ENCODE measurements at places on chromosomes 5 and 9. TPM values are rescaled to one million over a fixed set of nuclear protein-coding genes. Genes with fewer than 3 reads are reported as not detected.
A peak's percentile ranks its signal among the peaks of the same experiment; 100 is the strongest.

TRPM6 gene
- total RNA-seq: 0.12 TPM

PTRH1 gene
- 19.6 TPM for total RNA-seq

FBP2 gene
- total RNA-seq: not detected

CCDC183 gene
- total RNA-seq: 0.37 TPM

SLC6A3 gene
- total RNA-seq: not detected

EXD3 gene
- 30.3 TPM for total RNA-seq

BTNL3 gene
- not detected for total RNA-seq

SPEF2 gene
- 0.76 TPM for total RNA-seq

KCNV2 gene
- total RNA-seq: not detected

RASGEF1C gene
- total RNA-seq: not detected

CDX1 gene
- total RNA-seq: not detected

DNA sequence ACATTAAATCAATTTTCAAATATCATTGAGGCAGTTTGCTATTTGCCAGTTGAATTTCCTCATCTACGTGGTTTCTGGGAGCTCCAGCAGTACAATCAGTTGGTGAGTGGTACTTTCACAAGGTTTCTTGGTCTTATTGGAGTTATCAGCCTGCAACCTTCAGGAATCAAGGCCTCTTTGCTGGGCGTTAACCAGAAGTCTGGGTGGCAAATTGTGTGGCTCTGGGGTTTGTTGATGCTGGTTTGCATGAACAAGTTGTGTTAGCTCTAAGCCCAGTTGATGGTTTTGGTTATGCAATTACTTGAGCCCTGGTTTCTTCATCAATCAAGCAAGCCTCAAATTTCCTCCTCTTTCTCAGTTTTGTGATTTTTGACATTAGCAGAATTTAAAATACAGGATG lies 152.9 kb upstream of the ANKRD55 start:
- no peak for DNase-seq
- no peak overlapping the region for H3K27ac ChIP-seq
- H3K27me3 ChIP-seq: peaks cover 7% of the 10 kb centered on the region

DNA sequence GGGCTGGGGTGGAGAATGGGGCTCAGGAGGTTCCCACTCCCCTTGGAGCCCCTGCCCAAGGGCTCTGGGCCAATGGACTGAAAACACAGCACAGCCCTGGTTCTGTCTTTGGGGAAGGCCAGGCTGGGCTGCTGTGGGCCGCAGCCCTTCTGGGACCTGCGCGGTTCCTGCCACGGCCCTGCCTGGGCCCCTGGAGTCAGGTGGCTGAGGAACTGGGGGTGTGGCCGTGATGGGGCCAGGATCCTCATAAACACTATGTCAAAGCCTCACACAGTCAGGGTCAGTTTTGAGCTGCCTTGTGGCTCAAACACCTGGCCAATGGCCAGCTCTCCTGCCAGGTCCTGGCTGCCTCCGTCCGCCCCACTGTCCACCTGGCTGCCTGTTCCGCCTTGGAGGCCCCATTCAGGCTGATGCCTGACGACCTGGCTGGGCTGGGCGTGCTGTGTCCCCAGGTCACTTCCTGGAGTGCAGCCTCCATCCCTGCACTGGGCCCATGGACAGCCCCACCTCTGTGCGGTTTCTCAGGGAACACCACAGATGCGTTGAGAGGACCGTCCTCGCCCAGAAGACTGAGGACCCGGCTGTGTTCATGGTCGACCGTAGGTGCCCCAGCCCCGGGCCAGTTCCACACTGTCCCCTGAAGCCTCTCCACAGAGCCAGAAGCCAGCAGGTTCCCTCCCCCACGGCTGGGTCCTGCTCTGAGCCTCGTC lies 27.5 kb downstream of the PAEP start:
- H3K4me3 ChIP-seq: no peak overlapping the region
- no peak overlapping the region for H3K27ac ChIP-seq
- H3K4me1 ChIP-seq: peaks cover 6% of the 10 kb centered on the region
- DNase-seq: no peak

DNA sequence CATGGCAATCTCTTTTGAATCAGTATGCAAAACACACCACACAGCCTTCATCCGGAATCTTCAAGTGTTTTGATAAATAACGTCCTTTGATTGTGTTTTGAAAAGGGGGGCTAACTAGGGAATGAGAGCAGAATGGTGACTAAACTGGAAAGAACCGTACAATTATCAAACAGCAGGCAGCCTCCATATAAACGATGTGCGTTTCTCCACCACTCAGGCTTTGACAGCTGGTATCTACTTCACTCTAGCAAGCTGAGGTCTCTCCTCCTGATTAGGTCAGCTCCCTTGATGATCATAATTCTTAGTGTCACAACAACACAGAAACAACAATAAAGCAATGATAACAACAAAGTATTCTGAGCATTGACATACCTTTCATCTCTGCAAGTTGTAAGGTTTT lies 465.9 kb downstream of the TUSC1 start:
- DNase-seq: no peak
- H3K27me3 ChIP-seq: no peaks in the 10 kb centered on the region
- H3K27ac ChIP-seq: no peak overlapping the region

- H3K27ac ChIP-seq: no peak overlapping the region
- DNase-seq: no peak
- H3K27me3 ChIP-seq: peaks cover 9% of the 10 kb centered on the region
- no peaks in the 10 kb centered on the region for H3K4me1 ChIP-seq
Observed at GRCh38 chr9:97735070-97735600, 38.0 kb upstream of the XPA start.

- no peaks in the 10 kb centered on the region for H3K4me1 ChIP-seq
- H3K27me3 ChIP-seq: no peaks in the 10 kb centered on the region
- DNase-seq: no peak
- H3K36me3 ChIP-seq: no peaks in the 10 kb centered on the region
Observed at GRCh38 chr9:129365196-129365595, 187.1 kb upstream of the IER5L start.

DNA sequence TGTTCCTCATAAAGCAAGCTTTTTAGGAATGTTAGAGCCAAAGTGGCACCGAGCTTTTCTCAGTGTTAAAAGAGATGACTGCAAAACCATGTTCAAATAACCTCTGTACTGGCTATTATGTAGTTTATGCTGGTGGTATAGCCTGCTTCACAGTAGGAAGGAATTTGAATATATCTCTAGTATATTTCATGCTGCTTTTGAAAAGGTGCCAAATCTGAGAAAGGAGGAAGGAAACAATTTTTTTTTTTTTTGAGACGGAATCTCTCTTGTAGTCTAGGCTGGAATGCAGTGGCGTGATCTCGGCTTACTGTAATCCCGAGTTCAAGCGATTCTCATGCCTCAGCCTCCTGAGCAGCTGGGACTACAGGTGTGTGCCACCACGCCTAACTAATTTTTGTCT lies 13.5 kb downstream of the CREBRF start:
- H3K4me1 ChIP-seq: no peaks in the 10 kb centered on the region
- no peaks in the 10 kb centered on the region for H3K36me3 ChIP-seq
- no peaks in the 10 kb centered on the region for H3K27me3 ChIP-seq
- peak; percentile 51 for DNase-seq

DNA sequence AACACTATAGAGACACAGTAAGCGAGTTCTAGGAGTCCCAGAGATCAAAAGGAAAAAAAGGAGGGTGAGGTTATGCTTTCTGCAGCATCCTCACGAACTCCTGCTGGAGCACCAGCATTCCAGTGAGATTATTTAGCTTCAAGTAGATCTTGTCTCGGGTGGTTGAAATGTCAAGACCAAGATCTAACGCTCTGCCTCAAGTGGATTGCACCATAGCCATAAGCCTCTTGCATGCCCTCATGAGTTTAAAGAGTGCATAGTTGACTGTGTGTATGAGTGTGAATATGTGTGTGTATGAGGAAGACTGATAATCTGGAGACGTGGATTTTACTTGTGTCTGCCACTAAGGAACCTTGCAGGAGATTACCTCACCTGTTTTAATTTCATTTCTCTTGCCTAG lies 335.3 kb upstream of the ADAMTSL1 start:
- H3K4me1 ChIP-seq: no peaks in the 10 kb centered on the region
- H3K27me3 ChIP-seq: peaks cover 4% of the 10 kb centered on the region
- H3K36me3 ChIP-seq: no peaks in the 10 kb centered on the region
- H3K27ac ChIP-seq: no peak overlapping the region
- no peak for DNase-seq

GRCh38 chr9:109033941-109034700 lies 20.8 kb upstream of the CTNNAL1 start:
- DNase-seq: no peak
- no peak overlapping the region for H3K27ac ChIP-seq
- H3K4me3 ChIP-seq: no peak overlapping the region

DNA sequence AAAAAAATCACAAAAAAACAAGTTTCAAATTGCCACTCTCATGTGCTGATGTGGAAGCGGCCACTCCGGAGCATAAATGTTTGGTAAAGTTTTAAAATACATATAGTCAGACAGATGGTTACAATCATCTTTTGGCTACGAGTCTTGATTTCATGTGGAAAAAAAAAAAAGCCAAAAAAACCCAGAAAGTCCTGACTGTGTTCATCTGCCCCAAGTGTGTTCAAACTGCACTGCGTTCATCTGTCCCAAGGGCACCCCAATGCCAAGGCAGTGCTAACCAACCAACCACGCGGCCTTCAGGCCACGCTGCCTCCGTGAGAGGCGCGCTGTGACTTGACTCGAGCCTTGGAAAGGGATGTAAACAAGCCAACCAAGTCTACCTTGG lies 127.1 kb downstream of the MYO10 start:
- H3K36me3 ChIP-seq: peaks cover 2% of the 10 kb centered on the region
- no peak overlapping the region for H3K4me3 ChIP-seq
- H3K27me3 ChIP-seq: no peaks in the 10 kb centered on the region
- no peak overlapping the region for H3K27ac ChIP-seq
- DNase-seq: no peak

DNA sequence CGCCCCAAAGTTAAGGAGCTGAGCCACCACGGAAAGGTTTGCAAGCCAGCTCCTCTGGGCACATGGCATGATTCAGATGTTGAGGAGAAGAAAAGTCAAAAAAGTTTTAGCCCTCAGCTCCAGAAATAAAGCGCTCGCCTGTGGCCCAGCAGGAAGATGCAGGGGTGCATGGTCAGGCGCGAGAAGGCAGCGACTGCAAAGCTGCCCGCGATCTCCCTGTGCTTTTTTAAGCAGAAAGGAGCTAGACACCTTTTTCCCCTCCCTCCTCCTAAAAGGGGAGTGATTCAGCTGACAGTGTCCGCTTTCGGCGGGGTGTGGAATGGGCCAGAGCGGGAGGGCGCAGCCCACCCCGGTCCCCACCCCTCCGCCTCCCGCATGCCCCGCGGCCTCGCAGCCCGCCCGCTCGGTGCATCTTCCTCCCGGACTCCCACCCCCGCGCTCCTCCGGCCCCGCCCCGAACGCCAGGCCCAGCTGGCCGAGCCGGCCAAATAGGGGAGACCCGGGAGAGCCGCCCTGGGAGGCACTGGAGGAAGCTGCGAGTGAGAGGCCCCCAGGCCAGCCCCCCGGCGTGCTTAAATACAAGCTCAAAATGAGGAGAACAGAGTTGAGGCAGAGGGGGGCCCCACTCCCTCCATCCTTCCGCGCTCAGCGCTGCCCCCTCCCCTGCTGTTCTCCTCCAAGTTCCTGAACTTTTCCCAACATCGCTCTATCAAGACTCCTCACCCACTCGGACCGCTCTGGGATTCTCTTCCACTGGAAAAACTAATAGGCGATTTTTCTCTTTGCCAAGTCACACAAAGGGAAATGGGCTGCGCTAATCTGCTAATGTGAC lies at the start of gene ADAMTS12:
TSS of gene ADAMTS12 (minus strand) at position 203 of the 832 bp plus-strand sequence. CDS start at position 69, 134 bp downstream.
- no peak for DNase-seq
- H3K36me3 ChIP-seq: no peaks in the 10 kb centered on the region
- H3K27ac ChIP-seq: no peak within 1 kb of the TSS
- H3K27me3 ChIP-seq: peaks cover 34% of the 10 kb centered on the region
- peaks cover 10% of the 10 kb centered on the region for H3K4me1 ChIP-seq

DNA sequence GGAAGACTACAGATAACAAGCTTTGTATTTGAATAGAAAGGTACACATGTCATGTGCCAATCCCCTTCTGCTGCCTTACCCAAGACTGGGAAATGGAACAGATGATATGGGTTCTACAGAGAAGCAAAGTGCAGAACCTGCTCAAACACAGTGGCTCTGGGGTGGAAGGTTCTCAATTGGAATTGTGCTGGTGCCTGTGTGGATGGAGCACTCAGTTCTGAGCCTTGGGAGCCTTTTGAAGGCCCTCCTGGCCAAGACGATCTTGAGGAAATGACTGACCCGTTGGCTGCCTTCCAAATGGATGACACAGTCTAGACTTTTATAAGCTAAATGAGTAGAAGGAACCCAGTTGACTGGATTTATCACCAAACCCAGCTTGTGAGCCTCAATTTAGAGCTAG lies 4.2 kb upstream of the PRSS3 start:
- no peaks in the 10 kb centered on the region for H3K36me3 ChIP-seq
- peak; percentile 69 for DNase-seq
- no peaks in the 10 kb centered on the region for H3K27me3 ChIP-seq
- no peak overlapping the region for H3K27ac ChIP-seq

DNA sequence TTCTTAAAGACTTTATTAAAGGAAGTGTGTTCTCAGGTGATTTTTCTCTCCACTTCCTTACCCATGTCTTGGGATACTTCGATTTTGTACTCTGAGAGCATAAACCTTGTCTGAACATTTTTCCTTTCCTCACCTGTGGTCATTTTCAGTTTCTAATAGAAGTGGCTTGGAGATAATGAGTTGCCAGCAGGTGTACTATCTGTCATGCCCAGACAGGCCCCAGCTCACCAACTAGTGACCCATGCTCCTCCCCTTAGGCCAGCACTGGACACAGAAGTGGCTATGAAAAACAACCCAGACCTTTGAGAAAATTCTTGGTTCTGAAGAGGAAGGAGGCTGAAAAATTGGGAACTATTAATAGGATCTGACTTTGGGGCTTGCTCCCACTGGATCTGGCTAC lies 49.2 kb upstream of the SMIM32 start:
- no peaks in the 10 kb centered on the region for H3K36me3 ChIP-seq
- H3K4me3 ChIP-seq: no peak overlapping the region
- peaks cover 2% of the 10 kb centered on the region for H3K27me3 ChIP-seq
- H3K4me1 ChIP-seq: no peaks in the 10 kb centered on the region
- DNase-seq: no peak
- no peak overlapping the region for H3K27ac ChIP-seq

GRCh38 chr9:109401990-109402318 lies 81.1 kb upstream of the EPB41L4B start:
- DNase-seq: no peak
- H3K27me3 ChIP-seq: peaks cover 3% of the 10 kb centered on the region
- no peaks in the 10 kb centered on the region for H3K36me3 ChIP-seq
- no peaks in the 10 kb centered on the region for H3K4me1 ChIP-seq
- no peak overlapping the region for H3K27ac ChIP-seq

DNA sequence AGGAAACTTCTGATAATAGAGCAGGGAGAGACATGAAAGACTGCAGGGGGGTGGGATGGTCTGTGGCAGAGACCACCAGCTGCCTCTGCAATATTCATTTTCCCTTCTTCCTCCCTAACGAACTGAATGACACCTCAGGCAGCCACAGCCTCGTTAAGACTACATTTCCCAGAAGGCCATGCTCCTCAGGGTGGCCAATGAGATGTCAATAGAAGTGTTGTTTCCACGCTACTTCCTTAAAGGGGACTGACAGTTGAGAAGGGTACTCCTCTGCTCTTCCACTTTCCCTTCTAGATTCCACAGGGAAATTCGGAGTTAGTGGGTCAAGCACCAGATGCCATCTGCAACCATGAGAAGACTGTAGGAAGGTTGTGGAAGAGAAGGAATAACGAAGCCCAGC lies 52.0 kb upstream of the DAPK1 start:
- H3K36me3 ChIP-seq: no peaks in the 10 kb centered on the region
- H3K4me1 ChIP-seq: no peaks in the 10 kb centered on the region
- no peaks in the 10 kb centered on the region for H3K27me3 ChIP-seq
- peak; percentile 61 for DNase-seq

GRCh38 chr9:122816163-122816867 lies 12.1 kb downstream of the PDCL start:
- peak overlapping the region; percentile 39 for H3K4me3 ChIP-seq
- no peaks in the 10 kb centered on the region for H3K27me3 ChIP-seq
- peak; percentile 98 for DNase-seq
- no peaks in the 10 kb centered on the region for H3K36me3 ChIP-seq

Measured in endothelial cell of umbilical vein (primary cell).